ENCODE measurements at places on chromosomes 5 and 9.

DNA sequence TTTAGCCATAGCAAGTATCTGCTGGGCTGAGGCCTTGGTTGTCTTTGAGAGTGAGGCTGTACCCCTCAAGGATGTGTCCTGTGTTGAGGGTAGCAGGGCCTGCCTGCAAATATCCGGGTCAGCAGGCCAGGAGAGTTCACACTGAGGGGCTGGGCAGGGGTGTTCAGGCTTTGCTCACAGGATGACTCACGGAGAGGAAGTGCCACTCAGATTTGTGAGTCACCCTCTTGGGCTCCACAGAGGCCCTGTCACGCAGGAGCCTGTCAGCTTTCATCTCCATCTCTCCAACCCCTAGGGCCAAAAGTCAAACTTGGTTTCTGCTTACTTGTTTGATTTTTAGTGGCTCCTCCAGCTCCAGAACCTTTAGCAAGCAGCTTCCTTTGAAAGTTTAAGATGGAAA, 211.5 kb downstream of the SEC61B start:
- H3K4me3 ChIP-seq, result no peak overlapping the region
- peak; percentile 95 for DNase-seq
- no peak overlapping the region for H3K27ac ChIP-seq
- H3K27me3 ChIP-seq, result no peaks in the 10 kb centered on the region
- no peaks in the 10 kb centered on the region for H3K36me3 ChIP-seq

- H3K4me1 ChIP-seq, result no peaks in the 10 kb centered on the region
- no peak overlapping the region for H3K4me3 ChIP-seq
- no peaks in the 10 kb centered on the region for H3K27me3 ChIP-seq
These were observed 301.0 kb downstream of the ARL15 start for GRCh38 chr5:54009357-54009756.

DNA sequence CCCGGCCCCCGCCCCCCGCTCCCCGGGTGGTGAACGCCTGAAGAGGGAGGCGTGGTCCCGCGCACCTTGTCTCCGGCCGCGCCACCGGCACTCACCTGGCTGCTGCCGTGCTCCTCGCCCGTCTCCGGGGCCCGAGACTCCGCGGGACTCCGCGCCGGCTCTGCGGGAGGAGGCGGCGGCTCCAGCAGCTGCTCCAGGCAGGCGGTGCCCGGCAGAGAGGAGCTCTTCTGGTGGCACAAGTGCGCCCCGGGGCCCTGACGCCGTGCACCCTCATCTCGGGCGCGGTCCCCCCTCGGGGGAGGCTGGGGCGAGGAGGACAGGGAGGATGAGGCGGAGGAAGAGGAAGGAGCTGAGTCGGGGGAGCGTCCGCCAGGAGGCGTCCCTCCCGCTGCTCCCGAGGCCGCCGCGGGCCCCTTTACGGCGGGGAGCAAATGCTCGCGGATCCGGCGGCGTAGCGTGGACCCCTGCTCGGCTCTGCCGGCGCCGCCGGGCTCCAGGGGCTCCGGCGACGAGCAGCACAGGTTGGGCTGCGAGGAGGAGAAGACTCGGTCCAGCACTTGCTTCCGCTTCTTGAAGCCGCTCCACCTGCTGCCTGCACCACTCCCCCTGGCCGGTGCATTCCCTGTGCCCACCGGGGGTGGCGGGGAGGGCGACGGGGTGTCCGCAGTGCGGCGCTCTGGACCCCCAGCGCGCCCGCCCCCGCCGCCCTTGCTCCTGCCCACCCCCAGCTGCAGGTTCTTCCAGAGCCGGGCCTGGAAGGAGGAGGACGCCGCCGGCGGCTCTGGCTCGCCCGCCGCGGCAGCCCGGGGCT, 928 bp downstream of the MCTP1 start:
- peaks cover 23% of the 10 kb centered on the region for H3K27me3 ChIP-seq
- H3K27ac ChIP-seq, result no peak overlapping the region
- H3K4me1 ChIP-seq, result peaks cover 20% of the 10 kb centered on the region

DNA sequence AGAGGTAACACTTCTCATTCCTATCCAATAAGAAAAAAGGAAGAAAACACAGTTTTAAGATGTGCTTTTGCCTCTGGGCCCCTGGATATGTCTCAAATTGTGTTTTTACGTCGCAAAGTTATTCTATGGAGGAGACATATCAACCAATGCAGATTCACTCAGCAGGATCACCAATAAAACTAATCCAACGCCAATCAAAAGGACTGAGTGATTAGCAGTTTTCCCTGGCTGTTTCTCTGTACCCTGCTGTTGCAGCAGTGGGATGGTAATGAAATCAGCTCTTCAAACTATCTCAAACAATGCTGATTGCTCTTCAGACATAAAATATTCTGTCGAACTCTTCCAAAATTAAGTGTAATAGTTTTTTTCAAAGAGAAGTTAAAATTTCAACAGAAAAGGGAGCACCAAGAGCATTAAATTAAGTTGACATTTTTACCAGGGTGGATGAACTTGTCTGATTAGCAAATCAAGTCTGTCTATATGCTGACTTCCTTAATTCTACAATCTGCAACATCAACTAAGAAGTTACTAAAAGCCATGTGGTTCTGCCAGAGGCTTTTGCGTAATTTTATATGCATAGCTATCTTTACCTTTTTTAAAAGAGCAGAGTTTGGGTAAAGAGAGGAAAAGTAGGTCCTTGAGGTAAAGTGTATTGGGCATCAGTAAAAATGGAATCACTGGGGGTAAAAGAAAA, 9.7 kb upstream of the HK3 start:
- no peak overlapping the region for H3K4me3 ChIP-seq
- H3K4me1 ChIP-seq, result peaks cover 6% of the 10 kb centered on the region
- H3K27me3 ChIP-seq, result no peaks in the 10 kb centered on the region
- no peak for DNase-seq
- H3K36me3 ChIP-seq, result no peaks in the 10 kb centered on the region
- H3K27ac ChIP-seq, result no peak overlapping the region

DNA sequence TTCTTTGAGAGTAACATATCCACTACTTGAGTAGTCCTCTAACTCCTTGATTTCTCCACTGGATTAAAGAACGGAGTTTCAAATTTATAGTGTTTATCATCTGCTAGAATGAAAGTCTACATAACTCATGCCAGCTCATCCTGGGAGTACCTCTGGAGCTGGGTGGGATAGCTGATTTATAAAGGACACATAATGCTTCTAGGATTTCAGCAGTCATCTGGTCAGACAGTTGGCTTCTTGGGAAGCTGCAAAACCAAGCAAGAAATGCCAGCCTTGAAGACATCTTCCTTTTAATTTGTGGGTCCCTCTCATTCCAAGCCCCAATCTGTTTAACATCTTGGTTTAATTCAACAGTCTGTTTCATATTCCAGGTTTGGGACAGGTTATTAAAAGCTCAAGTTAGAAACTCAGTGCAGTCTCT, 3.2 kb downstream of the GALNT10 start:
- peaks cover 25% of the 10 kb centered on the region for H3K4me1 ChIP-seq
- peaks cover 10% of the 10 kb centered on the region for H3K27me3 ChIP-seq
- no peaks in the 10 kb centered on the region for H3K36me3 ChIP-seq
- no peak for DNase-seq
- no peak overlapping the region for H3K27ac ChIP-seq

DNA sequence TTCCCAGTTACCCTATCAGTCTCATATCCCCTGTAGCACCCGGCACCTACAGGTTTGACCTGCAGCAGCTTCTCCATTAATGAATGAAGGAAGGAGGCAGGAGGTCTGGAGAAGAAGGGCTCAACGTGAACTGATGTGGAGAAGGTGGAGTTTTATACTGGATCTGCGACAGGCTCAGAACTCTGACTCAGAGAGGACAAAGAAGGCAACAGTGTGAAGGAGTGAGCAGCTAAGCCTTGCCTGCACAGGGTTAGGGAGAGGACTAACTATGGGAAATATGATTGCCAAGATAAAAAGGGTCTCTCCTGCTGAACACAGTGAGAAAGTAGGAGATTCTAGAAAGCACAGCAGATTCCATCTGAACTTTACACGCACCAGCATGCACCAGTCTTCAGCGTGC, 23.6 kb downstream of the RASEF start:
- H3K4me3 ChIP-seq, result no peak overlapping the region
- no peak for DNase-seq
- no peaks in the 10 kb centered on the region for H3K36me3 ChIP-seq
- H3K27ac ChIP-seq, result no peak overlapping the region
- no peaks in the 10 kb centered on the region for H3K4me1 ChIP-seq
- H3K27me3 ChIP-seq, result peaks cover 8% of the 10 kb centered on the region

DNA sequence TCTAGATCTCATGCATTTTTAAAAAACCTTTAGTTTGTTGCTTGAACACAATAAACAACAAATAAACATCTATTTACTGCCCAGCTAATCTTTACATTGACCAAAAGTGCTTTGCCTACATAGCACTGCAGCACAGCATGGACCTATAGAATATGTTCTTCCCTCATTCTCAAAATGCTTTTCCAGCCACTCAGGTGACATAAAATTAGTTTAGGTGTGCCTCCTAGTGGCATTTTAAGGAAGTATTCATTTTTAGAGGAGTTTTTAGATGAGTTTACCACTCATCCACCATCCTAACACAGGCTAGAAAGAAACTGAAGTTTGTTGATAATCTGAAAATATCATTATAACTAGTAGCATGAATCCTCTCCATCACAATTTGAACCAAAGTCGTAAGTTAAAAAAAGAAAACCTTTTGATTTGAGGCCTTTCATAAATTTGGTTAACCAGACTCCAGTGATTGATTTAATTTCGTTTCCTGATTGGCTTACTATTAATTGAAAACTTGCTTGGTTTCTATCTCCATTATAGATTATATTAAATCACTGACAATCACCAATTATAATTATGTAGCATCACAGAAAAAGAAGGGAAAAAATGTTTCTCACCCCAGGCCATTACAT, 12.6 kb downstream of the PLGRKT start:
- peak; percentile 31 for DNase-seq
- H3K27ac ChIP-seq, result no peak overlapping the region
- no peak overlapping the region for H3K4me3 ChIP-seq
- no peaks in the 10 kb centered on the region for H3K4me1 ChIP-seq
- H3K27me3 ChIP-seq, result no peaks in the 10 kb centered on the region
- H3K36me3 ChIP-seq, result peaks cover 3% of the 10 kb centered on the region

DNA sequence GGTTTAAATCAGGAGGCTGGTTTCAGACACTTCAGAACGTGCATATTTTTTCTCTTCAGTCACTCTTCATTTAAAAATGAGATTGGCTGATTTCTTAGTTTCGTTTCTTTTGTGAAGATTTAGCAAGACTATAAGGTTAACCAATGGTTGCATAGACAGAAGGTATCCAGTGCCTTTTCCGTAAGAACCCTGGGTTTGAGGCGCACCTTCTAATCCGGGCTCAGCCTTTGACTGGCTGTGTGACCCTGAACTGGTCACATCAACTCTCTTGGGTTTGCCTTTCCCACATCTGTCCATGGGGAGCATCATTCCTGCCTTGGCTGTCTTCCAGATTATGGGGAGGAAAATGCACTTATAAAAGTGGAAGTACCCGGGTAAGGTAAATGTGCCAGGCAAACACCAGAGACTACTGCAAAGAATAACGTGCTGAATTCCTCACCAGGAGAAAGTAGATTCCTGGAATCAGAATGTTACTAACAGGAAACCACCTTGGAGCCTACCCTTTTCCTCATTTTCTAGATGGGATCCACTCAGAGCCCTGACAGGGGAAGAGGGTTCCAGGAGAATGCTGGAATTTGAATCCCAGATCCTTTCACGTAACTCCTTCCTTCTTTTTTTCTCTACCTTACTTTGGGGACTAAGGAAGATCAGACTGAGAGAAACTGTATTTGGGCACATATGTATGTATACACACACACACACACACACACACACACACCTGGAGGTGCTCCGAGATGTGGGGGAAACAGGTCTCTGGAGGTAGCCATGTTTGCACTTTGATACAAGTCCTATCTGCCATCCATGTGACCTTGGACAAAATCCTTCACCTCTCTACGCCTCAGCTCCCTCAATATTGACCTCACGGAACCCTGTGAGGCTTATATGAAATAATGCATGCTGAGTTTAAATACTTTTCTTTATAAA, 6.8 kb downstream of the HAND1 start:
- H3K4me1 ChIP-seq, result peaks cover 20% of the 10 kb centered on the region
- no peak overlapping the region for H3K27ac ChIP-seq
- no peak overlapping the region for H3K4me3 ChIP-seq
- H3K27me3 ChIP-seq, result peaks cover 77% of the 10 kb centered on the region

All from mesenchymal stem cell (in vitro differentiated cells and primary cell).